Metanephros (tissue), 2 donors: ENCODE measurements at places on chromosomes 3 and 15. TPM values are rescaled to one million over a fixed set of nuclear protein-coding genes. Genes with fewer than 3 reads are reported as not detected.

Gene OSBPL10
- 36.4 TPM for total RNA-seq

Gene TRH
- total RNA-seq, result 0.35 TPM

Gene THSD4
- 65.6 TPM for total RNA-seq

Gene MITF
- 39.5 TPM for total RNA-seq

Gene CASR
- total RNA-seq, result 24.4 TPM

Gene TMEM212
- not detected for total RNA-seq

Gene OXTR
- 1.1 TPM for total RNA-seq

Gene MKRN3
- total RNA-seq, result 0.93 TPM

Gene NOX5
- total RNA-seq, result 0.23 TPM
